ENCODE measurements at places on chromosomes 5 and 9.

DNA sequence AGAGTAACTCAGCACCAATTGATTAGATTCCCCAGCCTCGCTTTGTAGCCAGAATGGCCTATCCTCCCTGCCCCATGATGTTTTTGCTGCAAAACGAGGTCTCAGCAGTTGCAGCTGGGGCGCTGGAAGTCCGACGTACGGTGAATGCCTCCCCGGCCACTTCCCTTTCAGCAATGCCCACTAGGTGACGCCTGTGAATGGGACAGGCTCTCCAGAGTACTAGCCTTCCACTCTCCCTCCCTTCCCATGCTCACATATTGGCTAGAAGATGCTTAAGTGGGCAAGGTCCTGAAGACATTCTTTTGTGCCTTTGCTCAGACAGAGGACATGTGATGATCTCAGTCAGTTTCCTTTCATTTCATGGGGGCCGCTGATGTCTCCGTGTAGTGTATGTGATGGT lies 50.8 kb downstream of the DMRT2 start:
- DNase-seq, result peak; percentile 35

- DNase-seq, result no peak
These were observed 311.1 kb upstream of the CLINT1 start for GRCh38 chr5:158170060-158170459.

GRCh38 chr5:140205216-140205615 lies 30.2 kb downstream of the CYSTM1 start:
- no peak for DNase-seq

- no peak for DNase-seq
These were observed 66.6 kb downstream of the DEPDC1B start for GRCh38 chr5:60633341-60633740.

DNA sequence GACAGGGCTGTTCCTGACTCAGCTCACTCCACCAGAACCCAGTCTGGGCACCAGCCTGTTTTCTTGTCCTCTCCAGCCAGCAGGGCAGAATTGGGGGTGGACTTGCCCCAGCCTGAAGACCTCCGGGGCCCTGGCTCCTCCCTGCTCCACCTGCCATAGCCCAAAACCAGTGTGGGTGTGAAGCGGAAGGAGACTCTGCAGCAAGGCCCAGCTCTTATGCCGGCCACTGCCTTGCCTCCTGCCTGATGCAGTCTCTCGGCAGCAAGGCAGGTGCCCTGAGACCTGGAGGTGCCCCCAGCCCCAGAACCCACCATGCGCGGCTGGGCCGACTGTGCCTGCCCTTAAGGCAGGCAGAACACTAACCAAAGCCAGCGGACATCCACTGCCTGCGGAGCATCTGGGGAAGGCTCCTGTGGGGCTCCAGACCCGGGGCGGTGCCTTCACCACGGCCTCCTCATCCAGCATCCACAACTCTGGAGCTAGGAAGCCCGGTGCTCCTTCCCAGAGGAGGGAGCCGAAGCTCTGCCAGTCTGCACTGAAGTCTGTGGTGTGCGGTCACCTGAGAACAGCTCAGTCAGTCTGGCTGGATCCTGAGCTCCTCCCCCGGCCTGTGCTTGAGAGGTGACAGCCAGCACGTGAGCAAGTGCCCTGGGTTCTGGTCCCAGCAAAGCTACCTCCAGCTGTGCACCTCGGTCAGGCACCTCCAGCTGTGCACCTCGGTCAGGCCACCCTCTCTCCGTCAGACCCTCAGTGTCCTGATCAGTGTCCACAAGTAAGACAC lies 116.7 kb downstream of the ADAMTS2 start:
- no peak for DNase-seq

DNA sequence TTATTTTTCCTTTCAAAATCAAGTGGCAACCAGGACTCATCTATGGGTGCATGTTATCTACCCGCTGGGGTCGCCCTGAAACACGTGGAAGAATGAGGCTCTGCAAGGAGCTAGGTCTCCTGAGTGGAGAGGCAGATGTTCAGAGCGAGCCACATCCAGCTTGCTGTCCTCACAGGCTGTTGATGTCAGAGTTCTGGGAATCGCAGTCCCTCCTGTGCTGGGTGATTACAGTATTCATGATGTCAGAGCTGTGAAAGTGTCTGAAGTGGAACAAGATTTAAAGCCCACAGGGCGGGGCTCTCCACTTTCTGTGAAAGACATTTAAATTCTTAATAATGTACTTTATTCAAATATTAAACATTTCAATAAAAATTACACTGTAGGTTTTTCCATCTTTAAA lies 24.4 kb upstream of the LMX1B start:
- DNase-seq, result no peak

DNA sequence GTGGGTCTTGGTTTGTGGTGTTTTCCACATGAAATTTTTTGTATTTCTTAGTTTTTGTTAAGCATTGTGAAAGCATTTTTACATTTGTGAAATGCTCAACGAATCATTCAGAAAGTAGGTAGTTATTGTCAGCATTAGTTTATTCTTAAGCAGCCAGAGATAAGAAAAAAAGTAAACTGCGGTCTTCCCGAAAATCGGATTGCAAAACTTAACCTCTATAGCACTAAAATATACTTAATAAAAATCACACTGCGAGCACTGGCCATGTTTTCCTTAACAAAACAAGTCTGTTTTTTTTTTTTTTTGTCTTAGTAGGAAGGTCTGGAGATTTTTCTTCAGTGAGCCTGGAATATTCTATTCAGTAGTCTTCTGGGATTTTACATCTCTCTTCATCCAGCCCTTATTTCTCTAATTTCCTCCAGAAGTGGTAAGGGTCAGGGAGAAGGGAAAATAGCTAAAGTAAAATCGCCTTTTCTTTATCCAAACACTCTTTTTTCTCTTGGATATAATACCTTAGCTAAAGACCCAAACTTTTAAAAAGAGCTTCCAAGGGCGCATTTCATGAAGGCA lies 289.9 kb downstream of the DMAC1 start:
- no peak for DNase-seq

DNA sequence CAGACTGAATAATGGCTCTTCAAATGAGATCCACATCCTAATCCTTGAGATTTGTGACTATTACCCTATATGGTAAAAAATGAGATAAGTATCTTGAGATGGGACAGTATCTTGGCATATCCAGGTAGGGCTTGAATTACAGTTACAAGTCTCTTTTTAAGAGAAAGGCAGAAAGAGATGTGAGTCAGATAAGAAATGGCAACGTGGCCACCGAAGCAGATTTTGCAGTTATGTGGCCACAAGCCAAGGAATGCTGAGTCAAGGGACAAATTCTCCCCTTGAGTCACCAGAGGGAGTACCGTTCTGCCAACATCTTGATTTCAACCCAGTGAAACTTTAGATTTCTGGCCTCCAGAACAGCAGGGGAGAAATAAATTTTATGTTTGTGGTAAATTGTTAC lies 1983.0 kb upstream of the C9orf72 start:
- DNase-seq, result no peak

DNA sequence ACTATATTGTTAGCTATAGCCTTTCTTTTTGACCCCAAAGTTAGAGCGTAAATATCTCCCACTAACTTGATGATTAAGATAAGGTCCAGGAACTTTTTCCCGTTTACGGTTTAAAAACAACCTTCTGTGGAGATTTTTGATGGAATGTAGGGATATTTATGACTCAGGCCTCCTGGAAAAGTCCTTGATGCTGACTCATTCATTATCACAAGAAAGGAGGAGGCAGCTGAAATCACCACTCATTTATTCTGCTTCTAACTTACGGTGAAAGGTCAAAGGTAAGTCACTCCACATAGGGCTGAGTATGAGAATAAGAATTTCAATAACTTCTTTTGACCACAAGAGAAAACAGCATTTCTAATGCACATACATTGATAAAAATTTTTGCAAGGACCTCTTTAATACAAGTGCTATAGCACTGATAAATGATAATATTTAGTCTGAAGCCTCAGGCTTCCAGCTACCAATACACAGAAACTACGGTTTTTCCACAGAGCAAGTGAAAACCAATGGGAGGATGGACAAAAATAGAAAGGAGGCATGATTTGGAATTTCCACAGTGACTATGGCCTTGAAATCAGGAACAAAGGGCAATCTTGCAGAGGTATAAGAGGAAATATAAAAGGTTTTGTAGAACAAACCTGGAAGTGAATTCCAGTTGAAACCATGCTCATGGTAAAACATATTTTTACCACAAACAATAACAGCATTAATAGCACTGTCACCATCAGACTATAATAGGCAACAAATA lies 146.5 kb downstream of the PPP2R2B start:
- DNase-seq, result no peak

- no peak for DNase-seq
These were observed 511.1 kb upstream of the BRINP1 start for GRCh38 chr9:119880361-119880760.

DNA sequence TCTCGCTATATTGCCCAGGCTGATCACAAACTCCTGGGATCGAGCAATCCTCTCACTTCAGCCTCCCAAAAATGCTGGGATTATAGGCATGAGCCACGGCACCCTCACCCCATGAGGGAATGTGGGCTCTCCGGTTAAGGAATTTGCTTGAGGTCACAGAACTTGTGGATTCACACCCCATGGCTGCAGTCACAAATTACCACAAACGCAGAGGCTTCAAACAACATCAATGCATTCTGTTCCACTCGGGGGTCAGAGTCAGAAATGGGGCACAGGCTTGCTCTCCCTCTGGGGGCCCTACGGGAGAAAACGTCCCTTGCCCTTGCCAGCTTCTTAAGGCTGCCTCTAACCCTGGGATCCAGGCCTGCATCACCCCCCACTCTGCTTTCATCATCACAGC lies 12.2 kb upstream of the SPINK4 start:
- no peak for DNase-seq

GRCh38 chr5:16807547-16807864 lies 128.6 kb downstream of the MYO10 start:
- DNase-seq, result no peak

DNA sequence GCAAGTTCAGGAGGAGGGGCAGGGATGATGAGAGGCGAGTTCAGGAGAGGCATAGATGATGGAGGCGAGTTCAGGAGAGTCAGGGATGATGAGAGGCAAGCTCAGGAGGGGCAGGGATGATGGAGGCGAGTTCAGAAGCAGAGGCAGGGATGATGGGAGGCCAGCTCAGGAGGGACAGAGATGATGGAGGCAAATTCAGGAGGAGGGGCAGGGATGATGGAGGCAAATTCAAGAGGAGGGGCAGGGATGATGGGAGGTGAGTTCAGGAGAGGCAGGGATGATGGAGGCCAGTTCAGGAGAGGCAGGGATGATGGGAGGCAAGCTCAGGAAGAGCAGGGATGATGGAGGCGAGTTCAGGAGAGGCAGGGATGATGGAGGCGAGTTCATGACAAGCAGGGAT lies 17.8 kb upstream of the SPOCK1 start:
- DNase-seq, result no peak

GRCh38 chr5:168295574-168296201 lies 4.2 kb downstream of the WWC1 start:
- DNase-seq, result peak; percentile 75

GRCh38 chr5:38677636-38678035 lies 121.2 kb upstream of the LIFR start:
- DNase-seq, result no peak

GRCh38 chr5:171323806-171324632 lies 15.0 kb downstream of the TLX3 start:
- DNase-seq, result no peak

DNA sequence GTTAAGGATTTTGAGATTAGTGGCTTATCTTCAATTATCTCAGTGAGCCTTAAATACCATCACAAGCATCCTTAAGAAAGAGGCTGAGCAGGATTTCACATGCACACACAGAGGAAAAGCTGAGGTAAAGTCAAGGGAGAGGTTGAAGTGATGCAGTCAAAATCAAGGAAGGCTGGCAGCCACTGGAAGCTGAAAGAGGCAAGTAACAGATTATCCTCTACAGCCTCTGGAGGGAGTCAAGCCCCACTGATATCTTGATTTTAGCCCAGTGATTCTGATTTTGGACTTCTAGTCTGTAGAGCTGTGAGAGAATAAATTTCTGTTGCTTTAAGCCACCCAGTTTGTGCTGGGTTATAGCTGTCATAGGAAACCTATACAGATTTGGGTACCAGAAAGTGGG lies 80.1 kb downstream of the ANKRD31 start:
- no peak for DNase-seq

GRCh38 chr9:134271338-134272301 lies 54.6 kb upstream of the RXRA start:
- no peak for DNase-seq

- no peak for DNase-seq
These were observed 197.1 kb downstream of the CDH18 start for GRCh38 chr5:19790829-19791466.

Measured in hypothalamus (tissue), 51 donors.